Naive B cell (primary cell): ENCODE measurements at places on chromosomes 5 and 9. TPM values are rescaled to one million over a fixed set of nuclear protein-coding genes. Genes with fewer than 3 reads are reported as not detected.

GRCh38 chr9:98852961-98853360 is 45.5 kb downstream of the GALNT12 start:
- DNase-seq: no peak

DNA sequence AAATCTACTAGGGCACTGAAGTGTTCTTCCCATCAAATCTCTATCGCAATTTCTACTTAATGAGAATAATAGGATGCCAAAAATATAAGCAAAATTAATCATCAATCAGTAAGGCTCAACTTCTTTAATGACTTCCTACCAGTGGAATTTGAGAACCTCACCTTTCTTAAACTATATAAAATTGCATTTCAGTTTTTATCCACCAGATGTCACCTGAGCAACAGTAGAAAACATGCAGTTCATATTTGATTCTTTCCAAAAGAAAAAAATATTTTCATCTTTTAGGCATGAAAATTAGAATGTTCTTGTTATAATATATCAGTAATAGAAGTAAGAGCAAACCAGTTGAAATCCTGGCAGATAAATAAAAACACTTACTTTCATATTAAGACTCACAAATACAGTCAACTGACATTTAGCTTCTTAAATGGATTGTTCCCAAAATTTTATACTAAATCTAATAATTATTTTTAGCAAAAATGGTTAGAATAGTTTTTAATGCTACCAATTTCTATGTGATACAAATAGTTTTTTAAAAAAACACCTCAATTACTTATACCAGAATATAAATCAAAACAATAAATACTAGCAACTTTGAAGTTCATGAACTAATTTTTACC is 13.4 kb upstream of the CCDC112 start:
- DNase-seq: peak; percentile 32

DNA sequence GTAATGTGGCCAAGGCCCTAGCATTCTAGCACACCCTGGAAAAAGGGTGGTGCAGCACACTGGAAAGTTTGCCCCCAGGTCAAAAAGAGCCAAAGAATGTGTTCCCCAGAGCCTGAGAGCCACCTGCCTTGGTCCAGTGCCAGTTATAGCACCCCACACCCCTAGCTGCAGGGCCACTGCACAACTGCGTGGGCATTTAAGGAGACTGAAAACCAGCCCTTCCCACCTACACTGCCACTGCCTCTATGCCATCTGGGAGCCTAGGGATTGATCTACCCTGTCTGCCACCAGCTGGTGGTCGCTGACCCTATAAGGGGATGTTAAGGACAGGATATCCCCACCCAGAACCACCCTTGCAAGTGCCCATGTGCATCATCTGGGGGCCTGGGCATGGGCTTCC is 38.2 kb upstream of the PTPRD start:
- no peak for DNase-seq

- no peak for DNase-seq
Measured at GRCh38 chr9:126612813-126613641, 701 bp upstream of the LMX1B start.

- no peak for DNase-seq
Measured at GRCh38 chr5:54756301-54756700, 229.1 kb downstream of the ESM1 start.

GRCh38 chr5:65809817-65810531 is 88.0 kb downstream of the NLN start:
- DNase-seq: no peak

DNA sequence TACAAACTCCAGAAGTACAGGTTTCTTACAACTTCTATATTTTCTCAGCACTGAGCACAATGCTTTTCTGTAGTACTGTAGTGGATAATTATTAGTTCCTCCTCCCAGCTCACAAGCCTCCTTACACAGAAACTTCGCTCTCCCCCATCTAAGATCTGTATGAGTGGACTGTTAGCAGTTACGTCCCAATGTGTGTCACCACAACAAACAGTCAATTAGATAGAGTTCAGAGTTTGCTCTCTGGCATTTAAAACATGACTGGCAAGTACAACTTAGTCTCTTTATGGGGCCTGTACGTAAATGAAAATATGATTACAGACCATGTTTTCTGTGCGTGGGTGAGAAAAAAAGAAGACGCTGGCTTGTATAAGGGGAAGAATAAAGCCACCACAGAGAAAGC is 631.4 kb upstream of the DMAC1 start:
- no peak for DNase-seq

DNA sequence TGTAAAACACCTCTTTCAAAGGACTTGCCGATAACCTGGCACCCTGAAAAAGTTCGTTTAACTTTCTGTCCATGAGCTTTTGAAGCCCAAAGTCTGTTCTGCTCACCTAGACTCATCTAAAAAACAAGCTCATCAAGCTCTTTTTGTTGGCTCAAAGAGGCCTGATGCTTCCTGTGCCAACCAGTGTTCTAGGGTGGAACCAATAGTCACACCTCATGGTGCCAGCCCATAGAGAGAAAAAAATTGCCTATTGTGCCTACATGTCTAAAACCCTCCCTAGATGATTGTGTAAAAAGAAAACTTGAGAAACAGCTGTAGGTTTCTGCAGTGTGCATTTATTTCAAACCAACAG is 4.7 kb downstream of the SH3RF2 start:
- no peak for DNase-seq

GRCh38 chr9:78253285-78253684 is 17.4 kb downstream of the CEP78 start:
- DNase-seq: no peak

DNA sequence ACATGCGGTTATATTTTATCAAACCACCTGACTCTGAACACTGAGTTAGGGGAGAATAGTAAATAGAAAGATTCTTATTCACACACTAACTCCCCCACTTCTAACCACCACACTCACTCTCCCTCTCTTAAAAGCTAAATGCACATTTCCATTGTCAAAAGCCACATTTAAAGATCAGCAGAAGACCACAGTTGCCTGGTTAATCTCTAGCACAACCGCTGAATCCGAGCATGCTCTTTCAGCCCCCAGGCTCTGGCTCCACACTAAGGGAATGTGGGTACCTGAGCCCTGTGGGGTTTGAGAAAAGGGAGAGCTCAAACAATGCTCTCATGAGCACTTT is 35.7 kb downstream of the PFDN1 start:
- no peak for DNase-seq

DNA sequence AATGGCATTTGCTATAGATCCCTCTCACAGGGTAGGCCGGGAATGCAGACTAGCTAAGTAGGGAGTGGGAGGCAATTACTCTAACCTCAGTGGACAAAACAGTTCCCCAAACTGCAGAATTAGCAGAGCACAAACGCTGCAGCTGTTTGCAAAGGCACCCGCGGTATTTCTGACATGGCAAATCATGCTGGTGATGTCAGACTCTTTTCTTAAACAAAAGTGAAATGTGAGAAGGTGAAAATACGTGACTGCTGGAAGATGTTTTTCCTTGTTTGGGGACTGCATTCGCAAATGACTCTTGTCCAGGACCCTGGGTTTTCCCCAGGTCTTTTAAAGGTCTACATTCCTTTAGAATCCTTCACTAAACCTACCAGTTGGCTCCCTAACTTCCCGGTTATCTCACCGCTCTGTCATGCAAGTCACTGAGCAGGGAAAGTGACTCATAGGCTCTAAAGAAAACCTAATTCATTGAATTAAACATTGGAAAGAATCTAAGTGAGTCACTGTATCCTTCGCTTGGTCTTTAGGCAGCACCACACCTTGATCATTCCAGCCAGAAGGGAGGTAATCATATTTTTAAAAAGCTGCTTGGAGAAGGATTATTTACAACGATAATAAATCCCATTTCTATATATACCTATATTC is 91.5 kb upstream of the DNAH5 start:
- no peak for DNase-seq

DNA sequence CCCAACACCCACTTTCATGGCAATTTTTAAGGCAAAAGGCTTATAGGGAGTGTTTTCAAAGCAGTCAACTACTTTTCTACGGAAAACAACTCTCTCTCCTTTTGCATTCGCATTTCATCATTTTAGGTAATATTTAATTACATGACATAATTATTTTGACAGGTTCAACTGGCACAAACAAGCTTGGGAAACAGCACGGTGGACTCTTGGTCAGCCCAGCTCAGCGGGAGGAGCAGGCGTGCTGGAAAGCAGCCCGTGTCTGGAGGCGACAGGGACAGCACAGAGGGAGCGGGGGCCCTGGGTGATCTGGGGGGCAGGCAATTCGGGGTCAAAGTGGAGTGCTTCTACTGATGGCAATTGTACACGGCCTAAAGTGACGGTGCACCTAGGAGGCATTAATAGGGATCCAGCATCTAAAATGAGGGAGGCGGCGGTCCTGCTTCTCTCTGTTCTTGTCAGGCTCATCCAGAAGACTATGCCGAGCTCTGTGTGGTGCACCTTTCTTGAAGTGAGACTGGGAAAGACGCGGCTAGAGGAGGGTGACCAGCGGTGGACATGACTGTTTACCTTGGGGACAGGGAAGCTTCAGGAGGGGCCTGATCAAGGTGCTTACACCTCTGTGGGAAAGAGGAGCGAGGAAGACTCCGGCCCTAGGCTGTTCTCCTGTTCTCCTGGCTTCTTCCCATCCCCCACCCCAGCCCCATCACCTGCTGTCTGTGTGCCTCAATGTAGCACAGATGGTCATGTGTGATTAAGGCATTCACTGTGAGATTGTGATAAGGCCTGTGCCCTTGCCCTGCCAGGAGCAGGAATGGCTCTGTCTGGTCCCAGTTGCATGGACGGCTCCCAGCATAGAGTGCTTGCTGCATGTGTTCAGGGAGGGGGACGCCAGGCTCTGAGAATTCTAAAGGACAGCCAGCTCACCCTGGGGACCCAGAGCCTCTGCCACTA is 3.4 kb downstream of the MYMK start:
- no peak for DNase-seq

- DNase-seq: peak; percentile 28
Measured at GRCh38 chr5:72523960-72524582, 16.9 kb upstream of the ZNF366 start.

DNA sequence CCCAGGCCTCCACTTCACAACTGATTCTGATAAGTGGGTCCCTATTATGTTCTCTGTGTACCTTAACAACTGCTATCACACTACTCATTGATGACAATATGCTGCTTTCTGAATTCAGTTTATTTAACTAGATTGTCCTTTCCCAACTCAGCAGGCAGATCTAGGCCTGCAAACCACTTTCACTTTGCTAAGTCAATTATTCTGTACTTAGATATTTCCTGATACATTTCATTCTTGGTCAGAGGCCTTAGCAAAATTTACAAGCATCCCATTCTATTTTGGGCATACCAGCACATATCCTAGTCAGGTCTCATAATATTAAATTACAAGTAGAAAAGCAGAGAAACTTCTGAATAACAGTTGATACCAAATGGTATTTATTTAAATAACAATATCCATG is 235.7 kb upstream of the HAPLN1 start:
- no peak for DNase-seq

GRCh38 chr9:137728444-137729311 is 109.9 kb downstream of the EHMT1 start:
- DNase-seq: no peak

DNA sequence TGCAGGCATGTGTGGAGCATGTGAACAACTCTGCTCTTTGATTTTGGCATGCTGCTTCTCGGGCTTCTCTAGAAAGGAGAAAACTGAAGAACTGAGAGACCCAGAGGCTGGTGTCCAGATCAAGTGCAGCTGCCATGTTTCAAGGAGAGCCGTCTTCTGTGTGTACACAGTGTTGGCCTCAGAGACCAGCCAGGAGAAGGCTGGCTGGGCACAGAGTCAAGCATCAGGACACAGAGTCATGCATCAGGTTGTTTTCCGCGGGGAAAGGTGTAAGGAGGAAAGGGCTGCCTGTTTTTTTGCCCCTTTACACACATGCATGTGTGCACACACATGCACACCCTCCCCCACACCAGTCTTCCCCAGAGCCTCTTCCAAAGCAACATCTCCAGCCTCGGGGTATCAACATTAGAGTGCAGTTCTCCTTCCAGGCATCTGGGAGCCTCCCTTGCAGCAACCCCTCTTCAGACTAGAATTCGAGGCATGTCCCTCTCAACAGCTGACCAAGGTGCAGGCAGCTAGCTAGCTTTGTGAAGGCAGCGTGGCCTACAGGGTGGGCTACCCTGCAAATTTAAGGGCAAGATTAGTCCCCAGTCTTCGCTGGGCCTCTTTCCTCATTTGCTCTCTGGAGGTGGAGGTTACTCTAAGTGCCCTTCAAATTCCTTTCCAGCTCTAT is 180.9 kb downstream of the AOPEP start:
- DNase-seq: no peak

DNA sequence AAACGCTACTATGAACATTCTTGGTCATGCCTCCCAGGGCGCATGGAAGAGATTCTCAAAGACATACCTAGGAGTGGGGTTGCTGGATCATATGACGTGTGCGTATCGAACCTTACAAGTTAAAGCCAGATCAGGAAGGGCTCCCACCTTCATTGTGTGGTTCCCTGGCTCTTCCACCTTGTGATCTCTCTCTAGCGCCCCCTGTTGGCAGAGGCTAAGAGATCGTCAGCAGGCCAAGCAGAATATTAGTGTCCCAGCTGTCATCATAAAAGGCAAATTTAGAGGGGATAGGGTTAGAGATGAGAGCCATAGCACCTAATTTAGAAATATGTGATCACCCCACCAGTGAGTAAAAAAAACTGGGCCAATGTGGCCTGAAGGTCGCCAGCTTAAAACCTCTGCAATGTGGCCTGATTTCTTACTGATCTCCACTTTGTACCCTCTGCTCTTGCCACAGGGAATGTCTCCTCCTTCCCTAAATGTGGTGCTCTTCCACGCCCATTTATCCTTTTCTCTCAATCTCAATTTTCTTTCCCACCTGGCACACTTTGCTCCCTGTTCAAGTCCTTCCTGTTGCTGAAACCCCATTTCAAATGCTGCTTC is 91.7 kb upstream of the SHB start:
- peak; percentile 11 for DNase-seq

GRCh38 chr9:68933434-68934328 is 80.2 kb downstream of the PRKACG start:
- DNase-seq: no peak

DNA sequence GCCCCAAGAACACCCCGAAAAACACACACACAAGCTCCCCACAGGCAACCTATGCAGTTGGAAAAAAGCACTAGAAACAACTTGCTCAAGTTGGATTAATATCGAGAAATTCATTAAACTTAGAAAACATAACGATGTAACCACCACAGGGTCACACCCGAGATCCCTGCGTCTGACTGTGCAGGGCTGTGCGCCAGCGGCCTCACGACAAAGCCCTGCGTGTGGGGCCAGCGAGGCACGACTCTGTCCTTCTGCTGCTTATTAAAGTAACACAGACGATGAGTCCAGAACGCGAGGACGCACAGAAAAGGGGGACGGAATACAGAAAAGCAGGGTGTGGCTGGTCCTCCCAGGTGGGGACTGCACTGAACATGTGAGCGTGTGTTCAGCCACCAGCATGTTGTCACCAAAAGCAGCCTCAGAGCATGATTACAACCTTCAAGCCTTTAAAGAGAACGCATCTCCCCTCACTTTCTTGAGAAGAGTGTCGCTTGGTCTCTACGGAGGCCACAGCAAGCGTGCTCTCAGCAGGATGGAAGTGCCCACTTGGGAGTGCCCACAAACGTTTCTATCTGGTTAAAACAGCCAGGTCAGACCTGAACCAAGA is 14.4 kb downstream of the SLC12A7 start:
- no peak for DNase-seq

- DNase-seq: no peak
Measured at GRCh38 chr5:154793599-154794524, 38.7 kb downstream of the LARP1 start.

FOXD1 gene
- polyA plus RNA-seq: not detected

ARHGEF39 gene
- 2.2 TPM for polyA plus RNA-seq

LIFR gene
- not detected for polyA plus RNA-seq

SLC1A3 gene
- not detected for polyA plus RNA-seq

SPINK5 gene
- polyA plus RNA-seq: not detected

PCDHA6 gene
- polyA plus RNA-seq: not detected

C5orf63 gene
- 17.5 TPM for polyA plus RNA-seq

LAMC3 gene
- polyA plus RNA-seq: not detected

MED27 gene
- polyA plus RNA-seq: 39.2 TPM

FGF1 gene
- polyA plus RNA-seq: not detected

LCN1 gene
- polyA plus RNA-seq: not detected

PCDHB9 gene
- polyA plus RNA-seq: not detected
